Endothelial cell of umbilical vein (primary cell): ENCODE measurements at places on chromosomes 3 and 15. TPM values are rescaled to one million over a fixed set of nuclear protein-coding genes. Genes with fewer than 3 reads are reported as not detected.

Gene NEK10
- total RNA-seq = 4.6 and 5.0 TPM in 2 replicates

Gene TPRA1
- total RNA-seq = 34.3 and 34.6 TPM in 2 replicates

Gene BSN
- total RNA-seq = 0.27 and 0.28 TPM in 2 replicates

Gene MRPS11
- 66.3 and 71.7 TPM in 2 replicates for total RNA-seq

Gene ACAP2
- 34.4 and 36.9 TPM in 2 replicates for total RNA-seq

Gene ASB14
- total RNA-seq = not detected in 2 replicates

Gene MAP6D1
- 3.2 and 3.5 TPM in 2 replicates for total RNA-seq

Gene CCRL2
- total RNA-seq = 3.9 and 6.4 TPM in 2 replicates

Gene PGBD4
- 1.1 TPM in 2 replicates for total RNA-seq

Gene CCR3
- total RNA-seq = not detected in 2 replicates

Gene OR4F15
- total RNA-seq = not detected in 2 replicates

Gene KLHL6
- total RNA-seq = 12.6 and 14.8 TPM in 2 replicates

Gene ZNF662
- total RNA-seq = 0.83 and 4.3 TPM in 2 replicates

Gene CELF6
- 0.30 TPM in 1 of 2 replicates, not detected in the other for total RNA-seq

Gene NANOGP8
- not detected in 2 replicates for total RNA-seq

Gene SPINK8
- not detected in 2 replicates for total RNA-seq

Gene WDR72
- total RNA-seq = not detected in 2 replicates

Gene ENTPD3
- not detected in 2 replicates for total RNA-seq

Gene AMT
- total RNA-seq = 3.3 and 4.4 TPM in 2 replicates

Gene XIRP1
- not detected in 2 replicates for total RNA-seq

Gene CILP
- total RNA-seq = not detected in 2 replicates

Gene TSC22D2
- total RNA-seq = 43.9 and 50.9 TPM in 2 replicates

Gene TAGLN3
- not detected in 2 replicates for total RNA-seq

Gene ITPR1
- 16.1 and 18.0 TPM in 2 replicates for total RNA-seq

Gene LRRC31
- total RNA-seq = not detected in 2 replicates

Gene INSYN1
- 0.58 TPM in 1 of 2 replicates, not detected in the other for total RNA-seq
